Neural cell (in vitro differentiated cells): ENCODE measurements at places on chromosomes 4 and X. TPM values are rescaled to one million over a fixed set of nuclear protein-coding genes. Genes with fewer than 3 reads are reported as not detected.

Gene PPAT
- polyA plus RNA-seq = 20.5 and 22.5 TPM in 2 replicates

Gene MMGT1
- polyA plus RNA-seq = 16.5 and 17.5 TPM in 2 replicates

Gene CABS1
- polyA plus RNA-seq = not detected in 2 replicates

Gene SMR3B
- not detected in 2 replicates for polyA plus RNA-seq

Gene SPANXA1
- polyA plus RNA-seq = not detected in 2 replicates

Gene GASK1B
- polyA plus RNA-seq = 0.40 and 4.9 TPM in 2 replicates

Gene GABRE
- 0.10 TPM in 1 of 2 replicates, not detected in the other for polyA plus RNA-seq

Gene NUDT10
- polyA plus RNA-seq = 70.5 and 74.8 TPM in 2 replicates

Gene NMU
- polyA plus RNA-seq = 47.2 and 55.7 TPM in 2 replicates

Gene SSR4
- polyA plus RNA-seq = 186 and 192 TPM in 2 replicates

Gene CSAG2
- polyA plus RNA-seq = 1.5 TPM in 1 of 2 replicates, not detected in the other
